ENCODE measurements at places on chromosomes 5 and 9.

GRCh38 chr5:72955143-72955767 lies 586 bp upstream of the FCHO2 start:
- no peak for DNase-seq

DNA sequence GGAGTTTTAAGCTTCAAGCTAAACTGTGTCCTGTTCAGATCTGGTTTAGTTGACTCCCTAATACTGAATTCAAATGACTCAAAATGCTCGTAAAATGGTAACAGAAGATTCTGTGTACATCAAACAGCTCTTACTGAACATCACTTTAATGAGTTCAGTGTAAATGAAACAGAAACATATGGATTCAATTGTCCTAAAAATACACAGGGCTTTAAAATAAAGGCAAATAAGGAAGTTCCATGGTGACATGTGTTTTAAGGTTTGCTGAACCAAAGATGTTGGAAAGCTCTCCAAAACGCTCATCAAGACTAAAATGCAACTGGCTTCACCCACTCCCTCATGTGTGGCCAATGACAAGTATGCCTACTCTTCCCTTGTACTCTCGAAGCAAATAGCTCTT lies 340.0 kb upstream of the PIK3R1 start:
- DNase-seq, result no peak

- no peak for DNase-seq
Observed at GRCh38 chr5:135343413-135343812, 55.6 kb downstream of the MACROH2A1 start.

GRCh38 chr5:5986492-5987178 lies 391.7 kb downstream of the MED10 start:
- no peak for DNase-seq

DNA sequence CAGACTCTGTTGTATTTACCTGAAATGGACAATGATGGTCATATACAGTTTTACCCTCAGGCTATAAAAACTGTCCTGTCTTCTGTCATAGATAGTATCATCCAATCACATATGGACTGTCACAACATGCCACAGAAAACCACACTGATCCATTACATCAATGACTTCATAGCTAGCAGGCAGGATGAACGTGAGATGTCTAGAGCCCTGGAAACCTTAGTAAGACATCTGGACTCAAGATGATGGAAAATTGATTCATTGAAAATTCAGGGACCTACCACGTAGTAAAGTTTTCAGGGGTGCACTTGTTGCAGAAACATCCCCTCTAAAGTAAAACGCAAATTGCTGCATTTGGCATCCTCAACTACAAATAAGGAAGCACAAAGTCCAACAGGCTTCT lies 284.4 kb upstream of the RGMB start:
- DNase-seq, result no peak

- no peak for DNase-seq
Observed at GRCh38 chr5:41371738-41372137, 138.7 kb downstream of the PLCXD3 start.

DNA sequence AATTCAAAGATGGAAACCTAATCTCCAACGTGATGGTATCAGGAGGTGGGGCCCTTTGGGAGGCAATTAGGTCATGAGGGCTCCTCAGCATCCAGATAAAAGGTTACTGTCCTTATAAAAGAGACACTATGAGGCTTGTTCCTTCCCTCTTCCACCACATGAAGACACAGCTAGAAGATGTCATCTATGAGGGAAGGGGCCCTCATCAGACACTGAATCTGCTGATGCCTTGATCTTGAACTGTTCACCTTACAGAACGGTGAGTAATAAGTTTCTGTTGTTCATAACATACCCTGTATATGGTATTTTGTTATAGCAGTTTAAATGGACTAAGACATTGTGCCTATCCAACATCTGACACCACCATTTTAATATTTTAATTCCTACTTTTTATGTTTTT lies 19.7 kb upstream of the CCNH start:
- DNase-seq, result no peak

GRCh38 chr5:107277485-107278125 lies 393.1 kb downstream of the EFNA5 start:
- DNase-seq, result no peak

DNA sequence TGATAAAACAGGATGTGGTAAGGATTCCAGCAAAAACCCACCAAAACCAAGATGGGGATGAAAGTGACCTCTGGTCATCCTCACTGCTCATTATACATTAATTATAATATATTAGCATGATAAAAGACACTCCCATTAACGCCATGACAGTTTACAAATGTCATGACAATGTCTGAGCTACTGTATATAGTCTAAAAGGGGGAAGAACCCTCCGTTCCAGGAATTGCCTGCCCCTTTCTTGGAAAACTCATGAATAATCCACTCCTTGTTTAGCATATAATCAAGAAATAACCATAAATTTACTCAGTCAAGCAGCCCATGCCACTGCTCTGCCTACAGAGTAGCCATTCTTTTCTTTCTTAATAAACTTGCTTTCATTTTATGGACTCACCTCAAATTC lies 96.4 kb upstream of the VLDLR start:
- DNase-seq, result no peak

DNA sequence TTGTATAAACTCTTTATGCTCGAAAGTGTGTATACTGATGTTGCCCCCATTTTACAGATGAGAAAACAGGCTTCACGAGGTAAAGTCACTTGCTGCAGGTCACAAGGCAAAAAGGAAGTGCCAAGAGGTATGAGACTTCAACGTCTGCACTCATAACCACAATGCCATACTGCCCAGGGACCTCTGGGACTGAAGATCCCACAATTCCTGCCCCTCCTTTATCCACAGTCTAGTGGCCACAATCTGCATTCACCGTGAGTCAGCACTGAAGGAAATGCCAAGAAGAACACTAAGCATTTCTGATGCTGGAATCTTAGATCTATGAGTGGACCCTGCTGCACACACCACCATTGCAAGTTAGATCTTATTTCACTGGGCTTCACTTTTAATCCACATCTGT lies 37.3 kb downstream of the MED27 start:
- DNase-seq, result no peak

- DNase-seq, result no peak
Observed at GRCh38 chr5:373710-374602, 52.4 kb downstream of the AHRR start.

DNA sequence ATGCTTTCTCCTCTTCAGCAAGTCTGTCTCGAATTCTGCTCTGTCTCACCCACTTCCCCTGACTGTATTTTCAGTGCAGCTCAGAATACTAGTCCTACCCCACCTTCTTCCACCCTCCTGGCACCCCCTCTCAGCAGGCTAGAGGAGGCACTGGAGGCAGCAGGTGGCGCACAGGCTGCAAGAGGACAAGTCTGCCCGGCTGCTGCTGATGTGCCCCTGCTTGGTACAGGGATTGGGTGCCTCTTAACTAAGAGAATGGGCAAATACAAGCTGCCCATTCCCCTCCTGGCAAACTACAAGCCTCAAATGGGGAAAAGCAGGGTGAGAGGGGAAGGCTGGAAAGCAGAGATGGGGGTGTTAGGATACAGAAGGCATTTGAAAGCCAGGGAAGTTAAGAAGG lies 5.1 kb downstream of the TLN1 start:
- no peak for DNase-seq

GRCh38 chr5:170525470-170526211 lies 21.8 kb downstream of the KCNIP1 start:
- no peak for DNase-seq

GRCh38 chr5:143893638-143894037 lies 81.7 kb downstream of the HMHB1 start:
- DNase-seq, result no peak

GRCh38 chr9:33233626-33234342 lies 6.2 kb upstream of the SPINK4 start:
- DNase-seq, result no peak

- no peak for DNase-seq
Observed at GRCh38 chr5:92836855-92837755, 743.9 kb downstream of the NR2F1-AS1 start.

DNA sequence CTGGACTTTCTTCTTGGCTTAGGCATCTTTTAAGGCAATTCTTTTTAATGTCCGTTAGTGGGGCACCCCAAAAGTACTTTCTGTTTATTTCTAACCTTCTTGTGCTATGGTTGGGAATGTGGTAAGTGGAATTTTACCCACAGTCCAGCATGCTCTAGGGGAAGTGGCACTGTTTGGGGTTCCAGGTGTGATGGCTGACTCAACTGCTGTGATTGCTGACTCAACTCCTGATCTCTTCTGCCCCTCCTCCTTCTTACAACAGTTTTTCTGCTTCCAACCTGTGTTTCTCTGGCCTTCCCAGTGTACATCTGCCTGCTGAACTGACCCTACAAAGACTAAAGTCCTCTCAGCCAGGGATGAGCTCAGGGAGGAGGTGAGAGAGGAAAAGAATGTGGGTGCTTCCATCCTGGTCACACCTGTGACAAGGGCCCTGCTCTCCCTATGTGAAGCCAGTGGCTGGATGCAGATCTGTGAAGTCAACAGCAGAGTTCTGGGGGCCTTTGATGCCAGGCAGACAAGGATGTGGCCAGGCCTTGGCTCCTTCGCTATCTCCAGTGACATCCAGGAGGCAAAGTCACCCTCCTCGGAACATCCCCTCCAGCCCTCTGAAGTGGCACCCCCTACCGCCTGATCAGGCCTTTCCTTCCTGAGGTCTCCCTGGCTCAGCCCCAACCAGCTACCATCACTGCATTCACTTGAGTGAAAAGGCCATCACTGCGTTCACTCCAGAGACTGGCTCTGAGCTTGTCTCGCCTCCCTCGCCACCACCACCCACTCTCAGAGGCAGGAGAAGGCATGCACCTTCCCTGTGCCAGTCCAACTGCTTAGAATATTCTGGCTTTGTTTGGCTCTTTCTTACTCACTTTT lies 72.2 kb downstream of the C5orf15 start:
- no peak for DNase-seq

GRCh38 chr5:111375645-111376044 lies 136.7 kb downstream of the STARD4 start:
- DNase-seq, result no peak

GRCh38 chr5:171820561-171820960 lies 34.9 kb downstream of the SMIM23 start:
- no peak for DNase-seq

DNA sequence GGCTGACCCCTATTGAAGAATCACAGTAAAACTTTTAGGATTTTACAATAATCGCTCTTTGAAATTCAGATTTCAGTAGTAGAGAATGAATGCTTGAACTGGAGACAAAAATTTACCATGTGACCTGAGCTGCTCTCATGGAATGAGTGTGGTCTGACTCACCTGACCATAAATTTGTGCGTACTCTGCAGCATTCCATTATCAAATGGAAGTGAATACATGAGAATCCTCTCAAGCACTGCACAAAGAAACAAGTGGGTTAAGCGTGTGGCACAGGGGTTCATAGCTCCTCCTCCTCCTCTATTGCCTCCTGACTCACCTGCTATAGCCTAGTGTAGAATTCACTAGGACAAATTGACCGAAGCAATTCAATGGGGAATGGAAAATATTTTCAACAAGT lies 269.8 kb upstream of the CDH9 start:
- no peak for DNase-seq

DNA sequence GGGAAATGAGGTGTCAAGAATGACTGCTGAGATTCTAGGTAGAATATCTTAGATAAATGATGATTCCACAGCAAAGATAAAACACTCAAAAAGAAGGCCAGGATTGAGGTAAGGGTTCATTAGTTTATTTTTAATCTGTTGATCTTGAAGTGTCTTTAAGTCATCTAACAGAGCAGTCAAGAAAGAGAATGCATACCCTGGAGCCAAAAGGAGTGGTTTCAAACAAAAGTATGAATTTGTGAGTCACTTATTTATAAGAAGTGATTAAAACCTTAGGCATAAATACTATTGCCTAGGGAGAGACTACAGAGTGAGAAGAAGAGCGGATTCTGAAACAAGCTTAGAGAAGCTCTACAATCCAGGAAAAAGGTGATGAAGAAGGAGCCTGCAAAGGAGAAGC lies 541.0 kb downstream of the DTWD2 start:
- no peak for DNase-seq

DNA sequence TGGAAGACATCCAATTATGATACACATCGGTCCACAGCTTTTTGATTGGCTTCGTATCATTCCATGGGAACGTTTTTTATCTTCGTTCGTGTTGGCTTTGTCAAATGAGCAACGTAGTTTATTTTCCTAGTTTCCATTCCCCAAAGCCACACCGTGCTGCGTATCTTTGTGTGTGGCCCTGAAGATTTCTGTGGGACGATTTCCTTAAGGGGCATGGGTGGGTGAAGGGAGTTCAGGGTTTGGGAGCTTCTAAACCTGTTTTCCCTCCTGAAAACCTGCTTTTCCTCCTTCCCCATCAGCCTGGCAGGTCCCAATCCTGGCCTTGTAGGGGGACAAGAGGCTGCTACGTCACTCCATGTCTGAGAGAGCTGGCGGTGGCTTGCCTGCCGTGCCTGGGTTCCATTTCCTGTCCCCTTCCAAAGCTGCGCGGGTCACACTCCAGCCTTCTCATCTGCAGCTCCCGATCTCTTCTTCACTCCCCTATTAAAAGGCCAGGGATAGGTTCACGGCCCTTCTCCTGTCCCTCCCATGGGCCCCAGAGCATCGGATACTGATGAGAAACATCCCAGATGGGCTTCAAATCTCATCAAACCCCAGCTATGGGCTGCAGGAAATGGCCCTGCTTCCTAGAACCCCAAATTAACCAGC lies 23.5 kb upstream of the ASS1 start:
- no peak for DNase-seq

DNA sequence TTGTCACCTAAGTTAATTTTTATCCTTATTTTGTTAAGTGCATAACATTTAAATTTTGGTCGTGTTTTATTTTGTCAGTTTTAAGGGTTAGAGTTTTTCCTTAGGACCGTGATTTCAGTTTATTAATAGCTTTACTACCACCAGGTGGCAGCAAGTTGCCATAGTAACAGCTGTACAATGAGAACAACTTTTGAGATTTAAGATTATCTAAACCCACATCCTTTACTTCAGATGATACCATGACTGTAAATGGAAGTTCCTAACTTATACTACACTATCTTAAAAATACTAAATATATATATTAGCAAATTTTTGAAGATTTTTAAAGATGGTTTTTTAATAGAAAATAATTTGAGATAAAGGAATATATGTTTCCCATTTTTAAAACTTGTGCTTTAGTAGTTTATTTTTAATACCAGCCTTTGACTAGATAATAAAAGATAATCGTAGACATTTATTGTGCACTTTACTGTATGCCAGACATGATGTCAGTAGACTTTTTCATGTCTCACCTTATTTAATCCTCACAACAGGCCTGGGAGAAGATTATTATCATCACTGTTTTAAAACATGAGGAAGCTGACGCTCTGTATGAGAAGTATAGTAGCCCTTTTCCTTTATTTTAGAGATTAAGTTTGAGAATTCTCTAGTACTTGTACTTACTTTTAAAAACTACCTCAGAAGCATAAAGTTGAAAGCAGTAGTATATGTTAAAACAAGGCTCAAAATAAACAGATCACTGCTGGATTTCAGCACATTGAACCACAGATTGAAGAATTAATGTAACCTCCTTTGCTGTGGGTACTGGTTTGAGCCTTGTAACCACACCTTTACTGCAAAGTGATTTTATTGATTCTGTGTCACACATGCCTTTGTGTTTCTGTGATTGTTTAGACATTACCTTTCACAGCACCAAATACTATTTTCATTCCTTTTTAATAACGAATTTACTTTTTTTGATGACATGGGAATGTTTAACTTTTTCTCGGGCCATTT lies 27.5 kb downstream of the SREK1 start:
- peak; percentile 74 for DNase-seq

Data from central memory CD4-positive, alpha-beta T cell (primary cell).